ENCODE measurements at places on chromosomes 4 and X.

DNA sequence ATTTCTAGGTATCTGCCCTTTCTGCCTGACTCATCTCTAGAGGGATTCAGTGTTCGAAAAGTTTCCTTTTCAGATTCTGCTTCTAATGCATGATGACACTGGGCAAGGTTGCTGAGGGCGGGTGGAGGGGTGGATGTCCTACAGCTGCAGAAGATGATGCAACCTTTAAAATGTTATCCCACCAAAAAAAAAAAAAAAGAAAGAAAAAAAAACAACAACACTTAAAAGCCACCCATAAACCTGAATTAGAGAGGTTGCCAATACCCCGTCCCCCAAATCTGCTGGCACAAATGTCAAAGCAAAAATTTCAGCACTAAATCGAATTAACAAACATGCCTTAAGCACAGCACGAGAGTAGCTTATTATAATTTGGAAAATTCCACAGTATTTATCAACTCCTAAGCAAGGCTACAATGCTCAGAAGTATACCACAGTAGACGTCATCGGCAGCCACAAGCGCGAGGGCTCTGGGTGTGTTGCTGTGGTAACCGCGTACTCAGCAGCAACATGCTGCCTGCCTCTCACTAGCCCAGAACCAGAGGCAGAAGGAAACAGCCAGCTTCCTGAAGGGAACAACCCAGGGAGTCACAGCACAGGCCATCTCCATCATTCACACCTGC lies 167.5 kb upstream of the MAP3K15 start:
- peak; percentile 70 for DNase-seq

- no peak for DNase-seq
These were observed 41.7 kb downstream of the MAGEC1 start for GRCh38 chrX:141945426-141945825.

GRCh38 chr4:185644408-185644807 lies 109.1 kb upstream of the PDLIM3 start:
- DNase-seq, result no peak

DNA sequence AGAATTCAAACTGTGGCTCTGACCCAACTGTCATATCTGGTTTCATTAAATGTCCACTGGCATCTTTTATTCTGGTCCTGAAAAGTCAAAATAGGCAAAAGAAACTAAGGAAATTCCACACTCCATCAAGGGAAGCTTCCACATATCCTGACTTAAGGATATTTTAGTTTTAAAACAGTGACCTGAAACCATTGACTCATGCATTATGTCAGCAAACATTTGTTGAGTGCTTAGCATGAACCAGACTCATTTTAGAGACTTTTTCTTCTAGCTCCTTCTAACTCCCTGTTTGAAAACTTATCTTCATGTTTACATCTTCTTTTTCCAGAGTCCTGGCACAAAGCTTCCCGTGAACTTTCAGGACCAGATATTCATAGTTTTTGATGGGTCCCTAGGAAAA lies 6.9 kb upstream of the CXCL1 start:
- no peak for DNase-seq

DNA sequence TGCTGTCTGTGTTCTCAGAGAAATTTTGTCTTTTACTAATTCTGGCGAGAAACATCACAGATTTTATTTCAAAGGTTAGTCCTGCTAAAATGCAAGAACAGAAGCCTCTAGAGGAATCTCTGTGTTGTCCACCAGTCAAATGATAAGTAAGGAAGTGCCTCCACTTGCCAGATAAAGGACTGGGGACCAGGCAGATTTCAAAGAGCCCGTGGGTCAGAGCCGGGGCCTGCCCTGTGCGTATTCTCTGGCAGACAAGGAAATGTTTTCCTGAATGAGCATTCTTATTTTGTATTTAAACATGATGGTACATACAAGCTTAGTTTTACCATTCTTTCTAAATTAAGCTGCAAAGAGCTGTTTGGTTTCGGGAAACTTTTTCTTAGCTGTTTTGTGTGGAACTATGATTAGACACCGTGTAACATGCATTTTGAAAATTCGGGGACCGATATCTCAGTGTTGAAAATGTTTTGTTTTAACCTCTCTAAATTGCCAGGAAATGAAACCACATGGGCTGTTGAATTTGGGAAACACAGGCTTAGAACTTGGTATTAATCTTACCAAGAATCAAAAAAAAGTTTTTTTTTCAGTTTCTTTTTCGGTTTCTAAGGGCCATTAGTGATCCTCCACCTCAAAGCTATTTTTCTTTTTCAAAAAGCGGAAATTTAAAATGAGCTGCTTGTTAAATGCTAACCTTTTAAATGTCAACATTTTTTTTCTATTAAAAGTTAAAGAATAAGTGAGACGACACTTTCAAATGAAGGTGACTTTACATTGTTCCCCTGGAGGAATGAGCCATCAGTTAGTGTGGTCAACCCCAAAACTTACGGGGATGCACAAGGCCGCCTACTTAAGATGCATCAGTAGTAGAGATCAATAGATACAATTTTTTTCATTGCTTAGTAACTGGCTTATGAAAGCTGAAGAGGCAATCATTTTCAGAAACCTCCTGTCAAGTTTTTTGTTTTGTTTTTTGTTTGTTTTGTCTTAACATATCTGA lies 89.6 kb upstream of the MTM1 start:
- DNase-seq, result no peak

GRCh38 chrX:149205937-149206336 lies 299.2 kb downstream of the IDS start:
- DNase-seq, result no peak

DNA sequence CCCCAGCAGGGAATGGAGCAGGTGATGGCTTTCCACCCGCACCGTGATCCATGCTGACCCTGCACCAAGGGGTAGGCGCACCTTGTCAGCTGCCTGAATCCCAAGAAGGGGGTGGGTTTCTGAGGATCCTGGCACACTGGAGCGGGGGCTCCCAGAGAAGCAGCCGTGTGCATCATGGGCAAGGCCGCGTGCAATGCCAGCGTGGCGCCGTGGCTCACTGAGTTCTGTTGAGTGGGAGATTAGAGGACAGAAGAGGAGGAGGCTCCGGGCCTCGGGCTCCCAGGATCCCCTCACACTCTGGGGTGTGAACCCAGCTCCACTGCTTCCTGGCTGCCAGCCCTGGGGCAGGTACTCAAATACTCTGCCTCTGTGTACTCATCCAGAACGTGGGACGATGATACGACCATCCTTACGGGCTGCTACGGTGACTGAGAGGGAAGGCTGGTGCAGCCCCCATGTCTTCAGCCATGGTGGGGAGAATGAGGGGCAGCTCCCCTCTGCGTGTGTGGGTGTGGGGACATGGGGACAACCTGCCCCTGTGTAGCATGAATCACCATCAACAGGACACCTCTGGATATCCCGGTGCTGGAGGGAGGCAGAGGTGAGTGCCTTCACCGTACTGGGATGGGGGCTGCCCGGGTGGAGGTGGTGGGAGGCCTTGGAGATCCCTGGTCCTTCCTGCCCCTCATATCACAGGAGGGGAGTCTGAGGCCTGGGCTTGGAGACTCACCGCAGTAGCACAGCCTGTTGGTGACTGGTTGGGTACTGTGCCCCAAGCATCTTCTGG lies 52.6 kb downstream of the CPZ start:
- no peak for DNase-seq

- no peak for DNase-seq
These were observed 163.4 kb downstream of the ACTRT1 start for GRCh38 chrX:127888767-127889166.

DNA sequence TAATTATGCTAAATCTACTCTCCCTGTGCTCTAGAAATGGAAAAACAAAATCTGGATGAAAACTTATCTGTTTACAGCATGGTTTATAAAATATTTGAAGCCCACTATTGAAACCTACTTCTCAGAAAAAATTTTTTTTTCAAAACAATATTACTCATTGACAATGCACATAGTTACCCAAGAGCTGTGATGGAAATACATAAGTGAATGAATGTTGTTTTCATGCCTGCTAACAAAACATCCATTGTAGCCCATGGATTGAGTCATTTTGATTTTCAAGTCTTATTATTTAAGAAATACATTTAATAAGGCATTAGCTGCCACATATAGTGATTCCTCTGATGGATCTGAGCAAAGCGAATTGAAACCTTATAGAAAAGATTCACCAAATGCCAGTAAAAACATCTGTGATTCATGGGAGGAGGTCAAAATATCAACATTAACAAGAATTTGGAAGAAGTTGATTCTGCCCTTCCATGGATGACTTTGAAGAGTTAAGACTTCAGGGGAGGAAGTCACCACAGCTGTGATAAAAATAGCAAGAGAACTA lies 144.7 kb upstream of the HHIP start:
- DNase-seq, result no peak

DNA sequence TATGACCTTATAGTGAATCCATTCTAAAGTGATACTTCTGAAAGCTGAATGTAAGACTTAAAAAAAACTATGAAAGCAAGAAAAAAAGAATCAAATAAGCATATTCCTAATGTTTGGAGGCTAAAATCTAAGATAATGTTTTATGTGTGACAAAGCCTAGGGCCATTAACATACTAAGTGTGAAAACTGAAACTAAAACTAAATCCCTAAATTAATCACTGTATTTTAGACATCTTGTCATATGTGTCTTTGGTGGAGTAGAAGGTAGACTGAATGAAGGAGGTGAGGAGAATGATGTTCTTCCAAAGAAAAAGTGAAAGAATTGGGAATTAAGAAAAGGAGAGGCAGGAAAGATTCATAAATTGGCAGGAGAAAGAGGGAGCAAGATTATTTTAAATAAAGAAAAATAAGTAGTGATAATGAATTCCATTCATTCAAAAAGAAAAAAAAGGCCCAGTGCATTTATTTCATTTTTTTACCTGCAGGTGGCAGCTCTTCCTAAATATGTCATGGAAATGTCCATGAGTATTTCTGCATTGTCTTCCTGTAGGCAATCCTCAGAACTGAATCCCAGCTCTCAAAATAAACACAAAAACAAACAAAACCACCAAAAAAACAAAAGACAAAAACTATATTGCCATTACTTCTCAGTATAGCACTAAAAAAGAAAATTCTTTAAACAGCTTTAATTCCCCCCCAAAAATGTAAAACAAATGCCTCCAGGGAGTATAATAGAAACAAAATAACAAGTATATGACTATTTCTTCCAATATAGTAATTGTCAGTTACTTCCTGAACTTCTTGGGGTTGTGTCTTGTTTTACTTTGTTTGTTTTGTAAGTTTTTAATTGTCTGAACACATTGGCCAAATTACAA lies 17.0 kb upstream of the AP1AR start:
- DNase-seq, result peak; percentile 33
